ENCODE measurements at places on chromosomes 4 and X.
A peak's percentile ranks its signal among the peaks of the same experiment; 100 is the strongest.

- DNase-seq, result no peak
Measured at GRCh38 chr4:140812916-140813315, 56.7 kb upstream of the TBC1D9 start.

- DNase-seq, result no peak
Measured at GRCh38 chr4:52751487-52751911, 274 bp upstream of the ERVMER34-1 start.

DNA sequence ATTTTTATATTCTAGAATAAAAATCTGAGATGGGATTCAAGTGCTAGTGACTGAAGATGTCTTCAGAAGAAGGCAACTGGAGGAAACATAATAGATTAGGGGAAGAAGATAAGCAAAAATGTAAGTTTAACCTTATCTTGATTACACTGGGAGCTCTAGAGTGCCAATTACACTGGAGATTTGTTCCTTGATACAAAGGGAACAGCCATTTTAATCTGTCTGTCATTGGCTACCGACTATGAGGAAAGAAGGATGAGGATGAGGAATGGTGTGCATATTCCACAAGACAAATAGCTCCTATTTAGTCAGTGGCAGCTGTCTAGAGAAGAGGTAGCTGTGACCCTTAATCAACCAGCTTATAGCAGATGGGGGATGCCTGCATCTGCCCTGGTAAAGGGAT is 1034.5 kb upstream of the IGFBP7 start:
- no peak for DNase-seq

GRCh38 chr4:142202404-142203332 is 566.3 kb downstream of the IL15 start:
- no peak for DNase-seq

- no peak for DNase-seq
Measured at GRCh38 chr4:11471618-11472017, 42.9 kb upstream of the HS3ST1 start.

- no peak for DNase-seq
Measured at GRCh38 chr4:178778496-178778895, 1336.3 kb upstream of the AGA start.

DNA sequence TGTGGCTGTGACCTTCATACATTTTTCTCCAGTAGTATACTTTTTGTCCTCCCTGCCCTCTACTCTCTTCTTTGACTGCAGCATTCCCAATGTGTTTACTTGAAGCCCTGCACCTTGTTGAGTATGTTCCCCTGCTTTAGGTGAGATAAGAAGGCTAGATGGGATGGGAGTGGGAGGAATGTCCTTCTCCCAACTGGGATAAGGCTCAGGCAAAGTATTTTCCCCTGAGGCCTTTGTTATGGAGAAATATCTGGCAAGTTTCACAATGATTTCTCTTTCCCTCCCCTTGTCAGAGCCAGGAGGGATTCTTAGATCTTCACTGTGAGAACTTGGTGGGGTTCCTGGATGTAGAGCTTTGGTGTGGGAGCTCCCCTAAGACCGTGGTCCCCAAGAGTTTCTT is 131.8 kb downstream of the CLCN5 start:
- DNase-seq, result no peak

GRCh38 chr4:155722816-155723499 is 35.9 kb upstream of the GUCY1B1 start:
- no peak for DNase-seq

DNA sequence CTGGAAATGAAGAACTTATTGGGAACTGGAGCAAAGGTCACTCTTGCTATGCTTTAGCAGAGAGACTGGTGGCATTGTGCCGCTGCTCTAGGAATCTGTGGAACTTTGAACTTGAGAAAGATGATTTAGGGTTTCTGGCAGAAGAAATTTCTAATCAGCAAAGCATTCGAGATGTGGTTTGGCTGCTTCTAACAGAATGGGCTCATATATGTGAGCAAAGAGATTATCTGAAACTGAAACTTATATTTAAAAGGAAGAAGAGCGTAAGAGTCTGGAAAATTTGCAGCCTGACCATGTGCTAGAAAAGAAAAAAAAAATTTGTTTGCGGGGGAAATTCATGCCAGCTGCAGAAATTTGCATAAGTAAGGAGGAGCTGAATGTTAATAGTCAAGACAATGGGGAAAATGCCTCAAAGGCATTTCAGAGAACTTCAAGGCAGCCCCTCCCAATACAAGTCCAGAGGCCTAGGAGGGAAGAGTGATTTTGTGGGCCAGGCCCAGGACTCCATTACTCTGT is 35.9 kb upstream of the PAPSS1 start:
- no peak for DNase-seq

DNA sequence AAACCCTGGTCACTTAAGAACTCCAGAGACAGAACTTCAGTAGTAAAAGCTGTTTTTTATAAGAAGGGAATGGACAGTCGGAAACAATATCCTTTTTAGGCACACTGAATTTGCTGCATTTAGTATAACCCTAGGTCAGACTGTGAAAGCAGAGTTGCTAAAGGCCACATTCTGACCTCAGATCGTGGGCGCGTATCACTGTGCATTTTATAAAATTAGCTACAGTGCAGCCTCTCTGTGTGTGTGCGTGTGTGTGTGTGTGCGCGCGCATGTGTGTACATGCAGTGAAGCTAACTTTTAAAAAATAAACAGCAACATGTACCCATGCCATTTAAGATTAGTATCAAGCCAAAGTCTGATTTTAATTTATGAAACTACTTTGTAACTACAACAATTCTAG is 8.0 kb downstream of the ZNF827 start:
- DNase-seq, result no peak

- DNase-seq, result no peak
Measured at GRCh38 chrX:151099001-151099400, 77.4 kb upstream of the GPR50 start.

- DNase-seq, result no peak
Measured at GRCh38 chr4:32768664-32769389, 2048.7 kb downstream of the PCDH7 start.

DNA sequence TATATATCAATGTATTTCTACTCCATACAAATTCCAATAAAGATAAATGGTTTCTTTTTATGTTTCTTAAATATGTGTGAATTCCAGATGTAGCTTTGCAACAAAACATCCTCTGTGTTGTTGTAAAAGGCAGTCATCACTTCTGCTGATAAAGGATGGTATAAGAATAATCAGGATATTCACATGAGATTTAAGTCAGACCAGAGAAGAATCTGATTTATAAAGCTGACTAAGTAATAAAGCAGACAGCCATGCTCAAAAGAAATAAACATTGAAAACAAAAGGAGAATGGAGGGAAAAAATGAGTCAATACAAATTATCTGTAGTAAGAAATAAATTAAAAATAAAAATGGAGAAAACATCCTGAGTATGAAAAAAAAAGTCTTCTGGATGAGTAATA is 27.0 kb upstream of the SLC7A11 start:
- DNase-seq, result no peak

DNA sequence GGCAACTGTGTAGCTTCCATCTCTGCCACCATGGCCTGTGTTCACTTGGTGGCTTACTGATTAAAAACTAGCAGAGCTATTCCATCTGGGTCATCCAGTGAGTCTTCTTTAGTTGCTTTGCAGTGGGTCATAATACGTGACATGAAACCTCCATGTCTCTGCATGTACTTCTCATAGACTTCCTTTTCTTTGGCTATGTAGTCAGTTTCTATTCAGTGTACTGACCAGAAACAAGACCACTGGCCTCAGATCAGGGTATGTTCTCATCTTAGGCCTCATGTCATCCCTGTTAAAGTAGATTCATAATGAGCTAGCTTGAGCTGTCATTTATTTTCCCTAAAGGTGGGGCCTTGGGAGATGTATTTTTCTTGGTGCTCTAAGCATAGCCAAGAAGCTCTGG is 195.2 kb downstream of the CCNG2 start:
- no peak for DNase-seq

GRCh38 chrX:69104756-69105434 is 60.4 kb downstream of the PJA1 start:
- DNase-seq, result no peak

GRCh38 chrX:16807548-16807947 is 21.3 kb downstream of the TXLNG start:
- no peak for DNase-seq

DNA sequence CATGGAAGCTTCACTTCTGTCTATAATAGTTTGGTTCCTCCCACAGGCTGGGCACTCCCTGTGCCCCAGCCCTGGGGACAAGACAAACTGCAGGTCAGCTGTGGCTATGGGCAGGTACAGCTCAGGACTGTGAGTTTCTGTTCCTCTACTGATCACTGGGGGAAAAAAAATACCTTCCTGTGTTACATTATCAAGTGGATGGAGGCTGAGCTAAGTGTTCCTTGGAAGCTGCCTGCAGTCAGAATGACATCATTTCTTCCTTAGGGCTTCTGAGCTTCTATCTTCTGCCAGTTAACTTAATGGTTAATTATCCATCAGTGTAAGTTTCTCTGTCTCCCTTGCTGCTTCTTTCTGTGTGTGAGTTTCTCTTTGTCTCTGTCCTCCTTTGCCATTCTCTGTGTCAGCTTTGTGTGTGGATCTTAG is 4.6 kb downstream of the RAB33A start:
- DNase-seq, result no peak

DNA sequence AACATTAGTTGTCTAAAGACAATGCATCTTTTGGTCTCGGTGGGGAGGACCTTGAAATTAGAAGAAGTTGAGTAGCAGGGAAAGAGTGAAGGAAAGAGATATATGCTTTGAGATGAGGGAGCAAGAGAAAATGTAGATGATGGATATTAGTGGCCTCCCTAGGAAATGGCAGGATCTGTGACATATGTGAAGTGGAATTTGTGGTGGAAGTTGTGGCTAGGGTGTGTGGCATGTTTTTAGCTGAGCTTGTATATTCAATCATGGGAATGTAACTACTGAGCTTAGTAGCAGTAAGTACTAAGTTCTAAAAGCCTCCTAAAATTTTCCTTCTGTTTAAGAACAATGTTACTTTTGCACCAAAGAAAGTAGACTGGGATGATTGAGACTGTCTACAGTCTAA is 382.8 kb upstream of the CTSO start:
- DNase-seq, result no peak

DNA sequence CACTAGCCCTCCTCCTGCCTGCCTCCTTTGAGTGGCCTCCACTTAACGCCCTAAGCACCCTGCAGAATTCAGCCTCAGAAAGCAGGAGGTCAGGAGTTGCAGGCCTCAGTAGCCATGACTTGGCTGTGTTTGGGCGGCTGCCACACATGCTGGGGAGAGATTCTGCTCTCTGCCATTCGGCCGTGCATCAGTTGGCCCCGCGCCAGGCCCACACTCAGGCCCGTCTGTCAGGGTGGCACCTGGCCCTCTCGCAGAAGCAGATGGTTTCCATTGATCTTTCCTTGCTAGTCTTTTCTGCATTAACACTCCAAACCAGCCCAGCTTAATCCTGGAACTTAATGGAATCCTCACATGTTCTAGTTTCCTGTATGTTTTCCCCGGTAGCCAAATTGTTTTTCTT is 30.7 kb upstream of the ATP6AP2 start:
- no peak for DNase-seq

DNA sequence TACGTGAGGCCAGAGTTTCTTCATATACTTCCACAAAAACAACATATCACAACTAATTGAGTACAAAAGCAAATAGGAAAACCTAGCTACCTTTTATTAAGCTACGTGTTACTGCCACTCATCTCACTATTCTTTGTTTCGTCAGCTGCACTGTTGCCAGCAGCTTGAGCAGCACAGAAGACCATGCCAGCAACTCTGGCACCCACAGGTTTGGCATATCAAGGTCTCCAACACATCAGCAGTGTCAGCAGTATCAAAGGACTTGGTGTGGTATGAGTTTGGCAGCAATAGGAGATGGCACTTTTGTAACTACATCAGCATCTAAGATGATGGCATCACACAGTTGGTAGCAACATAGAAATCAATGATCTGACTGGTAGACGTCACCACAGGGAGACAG is 30.7 kb downstream of the CDKL2 start:
- no peak for DNase-seq

DNA sequence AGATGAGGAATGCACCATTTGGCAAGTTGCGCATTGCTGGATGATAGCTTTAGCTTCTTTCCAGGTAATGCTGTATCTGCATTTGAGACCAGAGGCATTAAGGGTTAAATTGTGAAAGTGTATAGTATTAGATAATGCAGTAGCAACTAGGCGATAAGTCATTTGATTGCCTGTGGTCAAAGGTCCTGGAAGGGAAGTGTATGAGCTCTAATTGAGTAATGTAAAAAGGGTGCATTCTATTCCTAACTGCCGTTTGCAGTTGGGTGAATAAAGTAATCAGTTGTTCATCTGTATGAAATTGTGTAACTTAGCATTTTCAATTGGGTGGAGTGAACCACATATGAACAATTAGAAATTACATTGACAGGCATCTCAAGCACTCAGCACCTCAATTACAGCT is 54.5 kb upstream of the WDR1 start:
- no peak for DNase-seq

GRCh38 chr4:13635286-13635799 is 7.8 kb upstream of the BOD1L1 start:
- DNase-seq, result no peak

DNA sequence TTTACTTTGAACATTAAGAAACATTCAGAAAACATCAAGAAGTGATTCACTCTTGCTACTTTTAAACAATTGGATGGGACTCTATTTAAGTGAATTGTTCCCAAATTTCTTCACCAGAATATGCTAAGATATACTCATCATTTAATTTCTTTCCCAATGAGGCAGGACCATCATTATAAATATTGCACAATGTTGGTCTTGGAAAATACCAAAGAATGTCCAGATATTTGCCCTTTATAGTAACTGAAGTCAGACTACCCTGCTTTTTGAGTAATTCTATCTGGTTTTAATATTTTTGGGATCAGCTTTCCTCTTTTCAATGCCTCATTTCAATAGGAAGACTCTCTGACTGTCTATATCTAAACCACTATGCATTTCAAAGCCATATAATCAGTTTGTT is 129.4 kb upstream of the TENM3 start:
- DNase-seq, result no peak

- DNase-seq, result peak; percentile 83
Measured at GRCh38 chr4:185541251-185541727, 6.0 kb upstream of the PDLIM3 start.
